ENCODE measurements at places on chromosomes 4 and X. TPM values are rescaled to one million over a fixed set of nuclear protein-coding genes. Genes with fewer than 3 reads are reported as not detected.
A peak's percentile ranks its signal among the peaks of the same experiment; 100 is the strongest.

DNA sequence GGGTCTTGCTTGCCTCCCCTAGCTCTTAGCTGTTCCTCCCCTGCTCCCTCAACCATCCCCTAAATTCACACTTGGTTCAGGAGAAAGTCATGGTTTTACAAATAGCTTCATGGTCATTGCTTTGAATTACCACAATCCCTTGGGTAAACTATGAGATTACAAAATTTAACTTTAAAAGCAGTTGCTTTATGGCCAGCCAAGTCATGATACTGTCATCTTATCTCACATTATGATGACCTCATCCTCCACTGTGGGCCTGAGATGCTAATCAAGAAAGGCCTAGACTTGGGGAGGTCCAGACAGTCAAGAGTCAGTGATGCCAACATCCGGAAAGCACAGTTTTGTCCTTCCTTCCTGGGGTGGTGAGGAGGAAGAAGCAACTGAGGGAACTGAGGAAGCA, 10.5 kb upstream of the FGF16 start:
- no peak for DNase-seq

Gene CLIC2
- not detected for total RNA-seq

DNA sequence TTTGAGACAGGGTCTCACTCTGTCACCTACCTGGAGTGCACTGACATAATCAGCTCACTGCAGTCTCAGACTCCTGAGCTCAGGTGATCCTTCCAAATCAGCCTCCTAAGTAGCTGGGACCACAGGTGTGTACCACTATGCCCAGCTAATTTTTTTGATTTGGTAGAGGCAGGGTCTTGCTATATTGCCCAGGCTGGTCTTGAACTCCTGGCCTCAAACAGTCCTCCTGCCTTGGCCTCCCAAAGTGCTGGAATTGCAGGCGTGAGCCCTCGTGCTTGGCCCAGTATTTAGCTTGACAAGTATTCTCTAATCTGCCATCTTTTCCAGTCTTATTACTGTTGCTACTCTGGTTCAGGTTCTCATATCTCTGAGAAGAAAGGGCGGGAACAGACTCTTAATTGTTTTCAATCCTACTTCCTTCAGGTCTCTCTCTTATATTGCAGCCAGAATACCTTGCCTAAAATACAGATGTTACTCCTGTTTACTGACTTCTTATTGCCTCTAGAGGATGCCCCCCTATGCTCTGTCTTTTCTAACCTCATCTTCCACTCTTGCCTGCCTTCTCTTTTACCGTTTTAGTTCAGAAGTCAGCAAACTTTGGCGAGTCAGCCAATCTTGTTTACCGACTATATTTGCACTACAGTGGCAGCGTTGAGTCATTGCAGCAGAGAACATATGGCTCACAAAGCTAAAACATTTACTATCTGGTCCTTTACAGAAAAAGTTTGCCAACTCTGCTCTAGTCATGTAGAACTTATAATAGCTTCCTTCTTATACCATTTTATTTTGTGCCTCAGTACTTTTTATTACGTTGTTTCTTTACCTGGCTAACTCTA, 19.0 kb downstream of the MRPL1 start:
- no peak for DNase-seq

GRCh38 chrX:140091125-140091886, 126.0 kb upstream of the CXorf66 start:
- DNase-seq = peak; percentile 12

Gene TEC
- 4.1 TPM for total RNA-seq

DNA sequence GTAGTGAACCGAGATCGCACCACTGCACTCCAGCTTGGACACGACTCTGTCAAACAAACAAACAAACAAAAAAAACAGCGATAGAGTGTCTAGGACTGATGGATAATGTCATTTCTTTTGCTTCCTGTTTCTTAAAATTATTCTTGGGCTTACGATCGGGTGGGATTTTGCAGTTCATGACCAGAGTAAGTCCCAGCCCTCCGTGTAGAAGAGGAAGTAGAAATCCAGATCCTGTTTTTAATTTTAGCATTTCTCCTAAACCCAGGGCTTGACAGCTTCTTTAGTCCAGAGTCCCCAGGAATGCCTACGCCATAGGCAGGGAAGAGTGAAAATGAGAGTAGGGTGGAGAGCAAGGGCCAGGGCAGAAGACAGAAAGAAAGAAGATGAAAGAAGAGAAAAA, 94.3 kb downstream of the HPRT1 start:
- DNase-seq = no peak

Gene CTPS2
- 51.0 TPM for total RNA-seq

- DNase-seq = no peak
Measured at GRCh38 chr4:16759931-16760582, 138.4 kb downstream of the LDB2 start.

DNA sequence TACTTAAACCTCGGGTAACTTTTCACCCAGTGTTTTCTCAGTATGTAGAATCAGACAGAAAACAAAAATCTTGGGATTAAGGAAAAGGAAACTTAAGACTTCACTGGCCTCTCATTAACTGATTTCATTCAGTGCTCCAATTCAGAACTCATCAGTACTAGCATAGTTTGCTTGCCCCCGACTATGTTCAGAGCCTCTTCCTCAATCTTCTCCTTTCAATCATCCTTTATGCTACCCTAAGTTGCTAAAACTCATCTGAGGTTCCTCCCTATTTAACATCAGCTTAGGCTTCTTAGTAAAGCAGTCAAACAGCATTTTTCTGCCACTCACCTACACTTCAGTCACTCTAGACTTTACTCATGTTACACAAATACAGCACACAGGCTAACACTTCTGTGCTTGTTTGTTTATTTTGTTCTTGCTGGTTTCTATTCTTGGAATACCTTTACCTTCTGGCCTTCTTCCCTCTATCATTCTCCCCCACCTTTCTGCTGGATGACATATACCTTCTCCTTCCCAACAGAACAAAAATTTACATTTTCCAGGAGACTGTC, 163.0 kb upstream of the TLL1 start:
- no peak for DNase-seq

Gene UCP1
- not detected for total RNA-seq

- no peak for DNase-seq
Measured at GRCh38 chr4:123299212-123299691, 97.3 kb upstream of the SPRY1 start.

DNA sequence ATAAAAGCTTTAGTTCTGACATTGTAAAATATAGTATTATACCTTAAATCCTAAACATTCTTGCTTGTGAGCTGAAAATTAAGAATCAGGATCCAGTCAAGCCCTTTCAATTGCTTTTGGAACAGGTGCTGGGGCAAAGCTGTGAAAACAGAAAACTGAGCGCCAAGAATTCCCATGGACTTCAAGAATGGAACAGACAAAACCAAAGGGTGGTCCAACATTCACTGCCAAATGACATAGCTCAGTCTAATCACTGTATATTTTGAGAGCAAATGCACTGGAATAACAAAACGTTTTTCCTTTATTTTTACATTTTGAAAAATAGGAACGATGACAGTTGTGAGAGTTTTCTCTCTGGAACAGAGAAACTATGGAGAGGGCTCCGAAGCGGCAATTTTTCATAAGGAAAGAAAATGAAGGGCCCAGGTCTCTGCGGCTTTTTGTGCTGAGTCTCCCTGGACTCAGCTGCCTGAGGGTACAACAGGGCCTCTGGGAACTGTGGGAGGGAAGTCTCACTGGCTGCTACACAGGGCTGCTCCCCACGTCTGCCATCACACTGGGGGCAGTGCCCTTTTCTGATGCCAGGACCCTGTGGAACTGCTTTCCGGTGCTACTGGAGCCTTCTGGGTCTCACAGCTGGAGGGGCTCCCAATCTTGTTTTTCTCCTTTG, 56.0 kb upstream of the BMPR1B start:
- no peak for DNase-seq

DNA sequence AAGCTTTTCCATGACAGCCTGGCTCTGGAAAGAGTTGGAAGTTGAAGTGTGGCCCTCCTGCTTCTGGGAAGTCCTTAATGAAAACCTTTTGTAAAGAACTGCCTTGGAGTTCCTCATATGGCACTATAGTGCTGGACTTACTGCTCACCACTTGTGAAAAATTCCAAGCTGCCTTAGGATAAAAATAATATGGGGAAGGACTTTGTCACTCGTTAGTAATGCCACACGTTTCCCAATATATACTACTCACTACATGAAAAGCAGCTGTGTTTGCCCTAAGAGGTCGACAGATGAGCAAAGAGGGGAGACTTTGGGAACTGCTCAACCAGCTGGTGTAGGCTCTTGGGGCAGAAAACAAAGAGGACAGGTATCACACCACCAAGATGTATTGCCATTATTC, 11.7 kb downstream of the OPHN1 start:
- DNase-seq = no peak

DNA sequence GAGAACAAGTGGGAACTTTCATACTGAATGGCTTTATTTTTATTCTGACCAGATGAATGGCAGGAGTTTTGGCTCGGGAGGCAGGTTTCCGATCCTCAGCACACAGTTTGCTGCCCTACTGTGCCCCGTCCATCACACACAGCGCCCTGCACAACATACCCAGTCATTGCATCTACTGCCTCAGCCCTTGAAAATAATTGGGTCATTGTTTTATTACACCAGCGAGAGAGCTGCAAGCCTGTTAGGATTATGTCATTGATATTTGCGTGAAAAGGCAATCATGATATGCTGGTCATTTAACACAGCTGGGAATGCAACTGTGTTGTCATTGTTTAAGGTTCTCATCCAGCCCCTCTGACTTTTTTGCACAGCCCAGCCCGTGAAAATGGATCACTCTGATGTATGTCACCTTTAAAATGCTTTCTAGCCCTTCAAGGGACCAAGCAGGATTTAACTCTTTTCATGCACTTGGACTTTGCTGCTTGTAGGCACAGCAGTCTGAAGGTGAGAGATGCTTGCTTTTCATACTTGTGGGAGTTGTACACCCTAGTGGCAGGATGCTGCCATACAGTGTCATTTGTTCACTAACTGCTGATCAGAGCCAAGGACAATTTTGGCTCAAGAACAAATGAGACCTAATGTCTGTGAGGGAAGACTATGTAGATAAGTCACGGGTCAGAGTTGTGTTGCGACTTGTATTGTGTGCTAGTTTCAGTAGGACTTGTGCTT, 62.3 kb downstream of the RTL9 start:
- DNase-seq = no peak

Gene NPNT
- total RNA-seq = 33.4 TPM

DNA sequence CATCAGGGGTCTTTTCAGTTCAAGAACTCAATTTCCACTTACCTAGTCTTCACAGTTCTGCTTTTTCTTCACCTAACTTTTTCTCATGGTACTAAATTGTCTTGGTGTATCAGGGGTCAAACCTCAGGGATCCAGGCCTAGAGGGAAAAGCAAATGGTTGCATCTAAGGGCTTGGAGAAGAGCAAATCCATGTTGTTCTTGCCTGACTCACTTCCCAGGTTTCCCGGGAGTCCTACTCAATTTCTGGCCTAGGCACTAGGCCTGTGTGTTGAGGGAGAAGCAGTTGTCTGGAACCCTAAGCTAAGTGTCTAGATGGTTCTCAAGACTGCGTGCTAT, 191.9 kb upstream of the STK26 start:
- no peak for DNase-seq

DNA sequence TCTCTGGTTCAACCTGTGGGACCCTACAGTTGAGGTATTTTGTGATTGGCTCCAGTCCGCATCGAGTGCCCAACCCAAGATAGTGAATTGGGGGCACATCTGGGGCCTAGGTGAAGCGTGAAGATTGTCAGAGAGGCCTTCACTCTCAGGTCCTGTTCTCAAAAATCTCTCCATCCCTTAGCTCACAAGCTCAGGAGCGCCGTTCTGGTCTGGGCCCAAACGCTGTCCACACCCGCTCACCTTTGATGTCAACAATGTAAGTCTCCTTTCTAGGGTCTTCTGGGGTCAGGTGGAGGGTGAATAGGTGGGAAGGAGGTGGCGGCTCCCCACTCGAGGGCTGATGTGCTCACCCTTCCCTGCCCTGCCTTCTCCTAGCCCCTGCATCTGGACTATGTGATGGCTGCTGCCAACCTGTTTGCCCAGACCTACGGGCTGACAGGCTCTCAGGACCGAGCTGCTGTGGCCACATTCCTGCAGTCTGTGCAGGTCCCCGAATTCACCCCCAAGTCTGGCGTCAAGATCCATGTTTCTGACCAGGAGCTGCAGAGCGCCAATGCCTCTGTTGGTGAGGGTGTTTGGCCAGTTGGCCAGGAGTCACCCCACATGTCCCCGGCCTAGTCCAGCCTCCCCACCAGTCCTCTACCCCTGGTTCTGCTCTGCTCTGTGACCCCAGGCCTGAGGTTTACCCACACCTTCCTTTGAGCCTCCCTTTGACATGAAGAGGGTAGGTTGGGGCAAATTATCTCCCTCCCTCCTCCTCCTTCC, 7.6 kb upstream of the CDK16 start:
- DNase-seq = no peak

DNA sequence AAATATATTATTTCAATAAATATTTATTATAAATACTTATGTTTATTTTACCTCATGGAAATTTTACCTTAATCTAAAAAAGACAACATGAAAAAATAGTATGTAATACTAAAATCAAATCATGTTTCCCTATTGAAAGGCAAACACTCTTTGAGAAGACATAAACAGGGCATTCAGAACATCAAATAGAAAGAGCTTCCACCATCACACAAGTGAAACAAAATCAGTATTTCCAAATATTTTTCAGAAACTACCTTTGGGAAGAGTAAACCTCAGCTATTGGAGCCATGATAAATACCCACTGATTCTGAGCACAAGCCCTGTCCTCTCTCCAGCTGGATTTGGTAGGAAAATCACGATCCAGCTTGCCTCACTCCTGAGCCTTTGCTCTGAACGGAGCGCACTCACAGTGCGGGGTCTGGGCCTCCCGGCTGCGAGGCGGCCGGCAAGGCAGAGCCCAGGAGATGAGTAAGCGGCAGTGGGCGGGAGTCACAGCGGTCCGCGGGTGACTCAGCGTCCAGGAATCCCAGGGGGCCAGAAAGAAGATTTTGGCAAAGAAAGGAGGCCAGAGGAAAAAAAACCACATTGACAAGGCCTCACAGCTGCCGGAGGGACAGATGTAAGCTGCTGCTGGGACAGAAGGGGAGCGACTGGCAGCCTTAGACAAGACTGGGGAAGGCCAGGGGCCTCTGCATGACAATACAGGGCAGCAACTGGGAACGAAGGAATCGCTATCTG, 14.7 kb upstream of the ANXA5 start:
- peak; percentile 97 for DNase-seq

DNA sequence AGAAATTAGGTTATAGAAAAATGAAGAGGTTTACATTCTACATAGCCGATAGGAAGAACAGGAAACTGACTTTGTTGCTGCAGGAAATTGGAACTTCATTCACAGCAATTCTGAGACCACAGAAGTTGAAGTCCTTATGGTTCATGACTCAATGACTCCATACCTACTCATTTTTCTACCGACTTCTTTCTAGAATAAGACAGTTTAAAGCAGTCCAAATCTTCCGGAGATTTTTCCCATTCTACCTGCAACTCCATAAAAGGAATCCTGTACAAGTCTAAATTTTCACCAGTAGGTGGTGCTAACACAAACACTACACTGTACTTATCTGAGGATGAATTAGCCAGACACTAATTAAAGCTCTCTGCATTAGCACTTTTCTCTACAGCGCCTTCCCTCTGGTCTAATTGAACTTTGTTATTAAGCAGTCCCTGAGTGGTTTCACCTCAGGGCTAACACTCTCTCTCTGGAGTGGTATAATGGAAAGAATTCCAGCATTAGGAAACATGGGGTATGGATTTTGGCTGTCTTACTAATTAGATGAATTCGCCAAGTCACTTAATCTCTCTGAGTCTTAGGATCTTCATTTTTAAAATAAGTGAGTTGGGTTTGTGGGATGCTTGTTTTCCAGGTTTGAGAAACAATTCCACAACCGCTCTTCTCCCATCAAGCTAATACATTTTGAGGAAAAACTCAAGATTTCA, 167.9 kb downstream of the SMIM20 start:
- DNase-seq = peak; percentile 63

- peak; percentile 50 for DNase-seq
Measured at GRCh38 chrX:63658920-63659319, 126.1 kb downstream of the ARHGEF9 start.

- no peak for DNase-seq
Measured at GRCh38 chr4:82138374-82138773, 235.4 kb downstream of the HNRNPD start.

Gene NOX1
- 3.1 TPM for total RNA-seq

All from cardiac muscle cell (in vitro differentiated cells and primary cell).